Activated CD4-positive, alpha-beta T cell treated with anti-CD3 and anti-CD28 coated beads for 36 hours (primary cell): ENCODE measurements at places on chromosomes 1 and 21. TPM values are rescaled to one million over a fixed set of nuclear protein-coding genes. Genes with fewer than 3 reads are reported as not detected.
A peak's percentile ranks its signal among the peaks of the same experiment; 100 is the strongest.

DNA sequence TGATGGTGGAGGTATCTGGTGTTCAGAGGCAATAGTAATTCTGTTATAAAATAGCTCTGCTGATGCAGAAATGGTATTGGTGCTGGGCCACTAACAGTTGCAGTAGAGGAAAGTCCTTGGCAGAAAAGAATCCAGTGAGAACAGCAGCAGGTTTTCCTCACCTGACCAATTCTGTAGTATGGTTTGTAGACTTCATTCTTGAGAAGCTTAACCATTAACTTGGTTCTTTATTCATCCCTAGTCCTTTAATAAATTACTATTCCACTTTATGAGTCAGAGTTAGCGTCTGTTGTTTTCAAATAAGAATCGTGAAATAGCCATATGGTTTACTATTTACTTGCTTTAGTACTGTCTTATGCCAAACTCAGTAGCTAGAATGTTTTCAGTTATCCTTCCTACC is 128.5 kb upstream of the SERTAD4 start:
- DNase-seq, result no peak

- DNase-seq, result no peak
These were observed 528.2 kb downstream of the SMYD3 start for GRCh38 chr1:245978915-245979314.

DNA sequence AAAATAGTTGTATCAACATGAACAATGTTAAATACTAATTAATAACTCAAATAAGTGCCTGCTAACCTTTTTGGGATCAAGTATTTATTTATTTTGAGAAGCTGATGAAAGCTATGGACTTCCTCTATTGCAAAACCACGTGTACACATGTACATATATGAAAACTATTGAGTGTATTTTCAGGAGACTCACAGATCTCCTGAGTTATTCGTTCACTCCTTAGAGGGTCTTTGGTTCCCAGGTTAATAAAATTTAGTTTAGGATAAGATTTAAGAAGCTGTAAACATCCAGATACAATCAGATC is 130.5 kb downstream of the DISC1 start:
- no peak for DNase-seq

DNA sequence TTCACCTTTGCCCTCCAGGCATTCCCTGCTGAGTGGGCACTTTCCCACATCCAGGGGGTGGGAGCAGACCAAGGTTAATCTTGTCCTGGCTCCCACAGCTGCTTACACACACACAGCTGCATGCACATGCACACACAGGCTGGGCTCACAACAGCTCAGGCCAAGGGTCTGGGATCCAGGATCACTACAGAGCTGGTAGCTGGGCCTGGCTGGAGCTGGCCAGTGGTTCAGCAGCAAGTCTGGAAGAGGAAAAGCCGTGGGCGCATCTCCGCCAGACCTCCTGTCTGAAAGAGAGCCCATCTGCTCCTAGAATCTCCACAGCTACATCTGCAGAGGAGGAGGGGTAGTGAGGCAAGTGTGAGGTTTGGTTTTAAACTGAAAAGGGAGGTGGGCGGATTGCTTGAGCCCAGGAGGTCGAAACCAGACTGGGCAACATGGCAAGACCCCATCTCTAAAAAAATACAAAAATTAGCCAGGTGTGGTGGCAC is 3.8 kb downstream of the CDK18 start:
- no peak for DNase-seq

DNA sequence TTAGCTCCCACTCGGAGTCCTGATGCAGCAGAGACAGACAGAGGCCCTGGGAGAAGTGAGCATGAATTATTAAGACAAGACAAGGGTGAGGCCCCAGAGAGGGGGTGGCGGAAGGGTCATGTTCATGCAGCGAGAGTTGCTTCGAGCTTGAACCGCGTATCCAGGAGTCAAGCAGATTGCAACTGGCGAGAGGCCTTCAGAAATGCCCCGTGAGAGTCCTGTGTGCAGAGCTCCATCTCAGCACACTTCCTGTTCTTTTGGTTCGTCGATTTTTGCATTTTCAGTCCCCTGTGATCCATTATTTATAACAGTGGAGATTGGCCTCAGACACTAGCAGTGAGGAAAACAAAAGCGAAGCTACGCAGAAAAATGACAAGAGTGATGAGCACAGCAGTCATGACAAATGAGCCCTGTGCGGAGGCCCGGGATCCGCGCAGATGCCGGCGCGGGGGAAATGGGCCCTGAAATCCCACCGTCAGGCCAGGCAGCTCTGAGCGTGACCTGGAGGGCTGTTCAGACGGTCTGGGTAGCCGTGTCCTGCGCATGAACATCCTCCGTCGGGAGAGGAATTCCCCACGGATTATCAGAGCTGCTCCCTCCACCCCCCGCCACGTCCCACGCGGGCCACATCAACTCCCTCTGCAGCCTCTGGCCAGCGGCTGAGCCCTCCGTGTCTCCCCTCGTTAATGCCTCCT is 15.0 kb downstream of the PDE9A start:
- DNase-seq, result no peak

DNA sequence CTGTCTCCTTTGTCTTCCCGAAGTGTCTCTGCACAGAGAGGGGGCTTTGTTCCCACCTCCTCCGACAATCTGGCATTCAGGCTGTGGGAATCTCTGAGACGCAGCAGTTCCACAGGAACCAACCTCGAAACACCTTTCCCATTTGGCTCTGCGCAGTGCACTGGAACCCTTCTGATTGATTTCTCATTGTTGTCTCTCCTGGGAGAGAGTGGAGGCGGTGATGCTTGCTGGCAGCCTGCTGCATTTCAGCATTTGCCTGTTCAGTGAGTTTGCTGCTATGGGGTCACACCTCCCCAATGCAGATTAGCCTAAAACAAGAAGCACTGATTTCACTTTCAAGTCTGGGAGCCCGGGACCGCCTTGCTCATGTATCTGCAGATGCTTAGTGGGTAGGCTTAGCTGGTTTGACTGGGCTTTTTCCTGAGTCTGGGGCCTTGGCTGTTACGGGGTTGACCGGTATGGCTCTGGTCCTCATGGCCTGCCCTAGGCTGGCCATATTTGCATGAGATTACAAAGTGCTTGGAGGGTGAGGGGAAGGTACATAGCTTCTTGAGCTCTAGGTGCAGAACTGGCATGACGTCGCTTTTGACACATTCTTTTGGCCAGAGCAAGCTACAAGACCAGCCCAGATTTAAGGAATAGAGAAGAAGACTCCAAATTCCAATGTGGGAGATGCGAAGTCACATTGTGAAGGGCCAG is 695.3 kb downstream of the PTPRU start:
- no peak for DNase-seq

GRCh38 chr21:34272321-34272720 is 91.5 kb upstream of the KCNE2 start:
- no peak for DNase-seq

GRCh38 chr1:43541721-43542401 is 11.2 kb downstream of the PTPRF start:
- DNase-seq, result no peak

- DNase-seq, result no peak
These were observed 410.7 kb downstream of the SIPA1L2 start for GRCh38 chr1:232218955-232219865.

DNA sequence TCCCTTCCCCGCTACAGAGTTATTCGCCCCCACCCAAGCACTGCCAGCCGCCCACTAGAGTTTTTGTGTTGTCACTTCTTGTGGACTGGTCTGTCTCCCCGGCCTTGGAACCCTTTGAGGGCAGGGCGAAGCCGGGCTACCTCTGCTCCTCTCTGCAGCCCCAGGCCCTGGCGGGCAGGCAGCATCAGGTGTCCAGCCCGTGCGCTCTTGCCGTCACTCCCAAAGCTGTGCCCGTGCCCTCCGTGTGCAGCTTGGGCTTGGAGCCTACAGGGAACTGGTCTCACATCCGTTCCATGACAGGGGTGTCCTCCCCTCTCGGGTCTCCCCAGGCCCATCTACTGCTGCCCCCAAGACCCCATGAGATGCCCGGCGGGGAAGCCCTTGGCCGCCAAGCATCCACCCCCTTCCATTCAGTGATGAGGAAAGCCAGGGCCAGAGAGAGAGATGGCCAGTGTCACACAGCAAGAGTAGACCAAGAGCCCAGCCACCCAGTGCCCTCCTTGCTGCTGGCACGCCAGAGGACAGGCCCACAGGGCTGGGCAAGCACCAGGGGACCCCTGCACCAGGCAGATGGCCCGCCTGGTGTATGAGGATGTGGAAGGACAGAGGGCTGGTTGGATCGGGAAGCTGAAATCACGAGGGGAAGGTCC is 15.3 kb upstream of the LDLRAP1 start:
- DNase-seq, result no peak

DNA sequence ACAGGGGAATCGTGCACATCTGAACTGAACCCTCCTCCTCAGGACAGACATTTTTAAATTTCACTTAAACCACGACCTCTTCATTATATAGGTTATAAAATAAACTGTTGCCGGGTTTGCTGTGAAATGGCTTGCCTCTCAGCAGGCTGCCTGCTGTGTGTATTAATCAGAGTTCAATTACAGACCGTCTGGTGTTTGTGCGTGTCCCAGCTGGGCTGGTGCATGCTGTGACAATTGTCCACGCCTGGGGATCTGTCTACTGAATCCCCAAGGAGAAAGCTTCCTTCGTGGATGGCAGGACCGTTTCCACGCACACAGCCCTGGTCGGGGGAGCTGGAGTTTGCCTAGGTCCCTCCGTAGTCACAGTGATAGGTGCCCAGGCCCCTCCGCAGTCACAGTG is 13.4 kb upstream of the AGPAT3 start:
- DNase-seq, result no peak

DNA sequence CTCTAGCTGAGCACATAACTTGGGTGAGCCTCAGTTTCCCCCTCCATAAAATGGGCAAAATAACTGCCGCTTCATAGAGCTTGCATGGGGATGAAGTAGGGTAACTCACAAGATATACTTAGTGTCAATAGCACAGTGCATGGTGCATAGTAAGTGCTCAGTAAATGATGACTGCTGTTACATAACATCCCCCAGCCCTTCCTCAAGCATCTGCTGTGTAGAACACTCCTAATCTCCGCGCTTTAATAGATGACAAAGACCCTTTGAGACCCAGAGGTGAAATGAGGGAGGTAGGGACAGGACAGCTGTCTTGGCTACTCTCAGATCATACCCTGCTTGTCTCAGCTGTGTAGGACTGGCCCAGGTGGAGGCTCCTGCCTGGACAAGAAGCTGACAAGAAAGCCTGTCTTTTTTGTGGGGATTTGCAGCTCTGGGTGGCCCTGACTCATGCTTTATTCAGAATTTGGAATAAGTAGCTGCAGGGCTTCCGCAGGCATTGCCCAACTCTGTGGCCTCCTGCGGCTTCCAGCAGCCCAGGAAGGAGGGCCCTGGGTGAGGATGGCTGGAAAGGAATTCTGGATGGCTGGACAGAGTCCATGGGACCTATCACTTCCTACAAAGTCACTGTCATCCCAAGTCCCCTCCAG is 20.7 kb upstream of the PADI4 start:
- DNase-seq, result no peak

DNA sequence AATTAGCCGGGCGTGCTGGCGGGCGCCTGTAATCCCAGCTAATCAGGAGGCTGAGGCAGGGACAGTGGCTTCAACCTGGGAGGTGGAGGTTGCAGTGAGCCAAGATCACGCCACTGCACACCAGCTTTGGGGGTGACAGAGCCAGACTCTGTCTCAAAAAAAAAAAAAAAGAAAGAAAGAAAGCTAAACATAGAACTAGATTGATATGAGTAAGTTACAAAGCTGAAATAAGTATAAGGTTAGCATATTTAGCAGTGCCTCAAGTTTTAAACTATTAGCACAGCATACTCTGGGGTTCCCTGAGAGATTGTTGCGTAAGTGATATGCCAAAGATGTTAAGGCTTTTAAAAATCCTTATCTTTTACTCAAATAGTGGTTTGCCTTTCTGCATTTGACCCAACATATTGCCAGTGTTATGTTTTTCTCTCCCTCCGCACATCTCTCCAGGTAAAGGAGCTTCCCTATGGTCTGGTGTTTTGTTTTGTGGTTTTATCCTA is 126.1 kb downstream of the CD247 start:
- DNase-seq, result no peak

DNA sequence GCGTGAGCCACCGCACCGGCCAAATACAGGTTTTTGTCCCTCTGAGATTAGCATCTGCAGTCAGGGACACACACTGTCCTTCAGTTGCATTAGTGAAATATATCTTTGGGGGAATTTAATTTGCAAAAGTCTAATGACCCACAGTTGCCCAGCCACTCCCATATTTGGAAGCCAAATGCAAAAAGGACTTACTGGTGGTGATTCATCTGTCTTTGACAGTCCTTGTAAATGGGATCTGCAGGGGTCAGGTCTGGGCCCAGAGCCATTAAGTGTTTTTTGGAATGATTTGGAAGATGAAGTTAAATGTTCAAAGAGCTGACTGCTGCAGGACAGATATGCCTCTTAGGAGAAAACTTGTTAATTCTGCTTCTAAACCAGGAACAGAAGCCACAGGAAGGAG is 44.6 kb upstream of the DNASE2B start:
- DNase-seq, result no peak

GRCh38 chr1:87242445-87243185 is 86.1 kb upstream of the LMO4 start:
- DNase-seq, result no peak

GRCh38 chr1:175015243-175015642 is 8.0 kb downstream of the MRPS14 start:
- DNase-seq, result no peak

GRCh38 chr1:55127827-55128343 is 87.3 kb downstream of the USP24 start:
- DNase-seq, result peak; percentile 26

- DNase-seq, result peak; percentile 28
These were observed 223.0 kb downstream of the PLA2G4A start for GRCh38 chr1:187051618-187052232.

- peak; percentile 41 for DNase-seq
These were observed 836.1 kb upstream of the ADAMTS5 start for GRCh38 chr21:27802816-27803475.

DNA sequence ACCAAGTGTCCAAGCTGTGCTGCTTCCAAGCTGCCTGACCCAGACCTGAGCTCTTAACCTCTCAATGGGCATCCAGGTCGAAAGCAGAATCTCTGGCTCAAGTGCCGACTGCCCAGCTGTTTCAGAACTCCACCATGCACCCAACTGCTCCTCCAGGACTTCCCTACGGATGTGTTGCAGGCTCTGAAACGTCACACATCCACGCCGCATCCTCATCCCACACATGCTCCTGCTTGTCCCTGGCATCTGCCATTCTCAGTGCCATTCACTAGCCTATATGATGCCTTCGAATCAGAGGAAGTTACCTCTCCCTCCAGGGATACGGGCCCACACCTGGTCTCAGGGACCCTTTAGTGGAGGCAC is 11.2 kb downstream of the PDZK1IP1 start:
- DNase-seq, result no peak

DNA sequence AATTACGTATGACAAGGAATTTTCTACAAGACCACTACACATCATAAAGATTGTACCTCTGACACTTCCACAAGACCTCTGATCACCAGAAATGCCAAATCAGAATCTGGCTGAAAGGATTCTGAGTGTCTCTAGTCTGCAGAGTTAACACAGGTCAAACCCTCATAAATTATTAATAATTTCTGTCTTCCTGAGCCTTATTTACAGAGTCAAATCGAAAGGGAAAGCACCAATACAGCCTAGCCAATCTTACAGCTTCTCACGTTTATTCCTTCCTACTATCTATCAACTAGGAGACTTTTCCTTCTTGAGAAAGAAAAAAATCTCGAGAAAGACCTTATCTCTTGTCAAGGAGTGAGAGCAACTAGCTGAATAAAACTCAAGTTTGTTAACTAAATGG is 2151.6 kb downstream of the MRPL39 start:
- no peak for DNase-seq

The FAM131C gene
- 0.23 TPM for total RNA-seq
